Activated effector memory CD4-positive, alpha-beta T cell treated with anti-CD3 and anti-CD28 coated beads, Interleukin-2, amount 50 U/mL, for 16 hours (primary cell): ENCODE measurements at places on chromosomes 13 and 19.

DNA sequence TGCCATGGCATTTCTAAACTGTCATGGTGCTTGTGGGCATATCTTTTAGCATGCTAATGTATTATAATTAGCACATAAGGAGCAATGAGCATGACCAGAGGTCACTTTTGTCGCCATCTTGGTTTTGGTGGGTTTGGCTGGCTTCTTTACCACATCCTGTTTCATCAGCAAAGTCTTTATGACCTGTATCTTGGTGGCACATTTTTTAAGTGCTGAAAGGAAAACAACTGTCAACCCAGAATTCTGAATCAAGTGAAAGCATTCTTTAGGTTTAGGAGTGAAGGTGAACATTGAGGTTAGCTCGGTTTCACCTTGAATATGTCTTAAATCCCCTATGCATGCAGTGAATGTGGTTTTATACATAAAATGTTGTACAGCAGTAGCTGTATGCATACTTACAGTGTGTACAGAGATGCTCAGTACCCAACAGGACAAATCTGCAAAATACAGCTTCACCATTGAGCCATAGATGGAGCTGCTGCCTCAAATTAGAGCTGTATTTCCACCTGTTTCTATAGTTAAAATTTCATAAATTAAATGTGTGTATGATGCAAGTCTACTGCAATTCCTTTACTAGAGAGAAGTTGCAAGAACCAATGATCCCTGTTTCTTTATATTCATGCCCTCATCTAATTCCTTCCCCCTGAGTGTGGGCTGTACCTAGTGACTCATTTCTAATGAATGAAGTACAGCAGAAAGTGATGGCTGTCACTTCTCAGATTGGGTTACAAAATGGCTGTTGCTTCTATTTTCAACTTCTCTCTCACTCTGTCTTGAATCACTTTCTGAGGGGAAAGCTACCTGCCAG is 25.2 kb upstream of the IGSF23 start:
- DNase-seq: no peak

DNA sequence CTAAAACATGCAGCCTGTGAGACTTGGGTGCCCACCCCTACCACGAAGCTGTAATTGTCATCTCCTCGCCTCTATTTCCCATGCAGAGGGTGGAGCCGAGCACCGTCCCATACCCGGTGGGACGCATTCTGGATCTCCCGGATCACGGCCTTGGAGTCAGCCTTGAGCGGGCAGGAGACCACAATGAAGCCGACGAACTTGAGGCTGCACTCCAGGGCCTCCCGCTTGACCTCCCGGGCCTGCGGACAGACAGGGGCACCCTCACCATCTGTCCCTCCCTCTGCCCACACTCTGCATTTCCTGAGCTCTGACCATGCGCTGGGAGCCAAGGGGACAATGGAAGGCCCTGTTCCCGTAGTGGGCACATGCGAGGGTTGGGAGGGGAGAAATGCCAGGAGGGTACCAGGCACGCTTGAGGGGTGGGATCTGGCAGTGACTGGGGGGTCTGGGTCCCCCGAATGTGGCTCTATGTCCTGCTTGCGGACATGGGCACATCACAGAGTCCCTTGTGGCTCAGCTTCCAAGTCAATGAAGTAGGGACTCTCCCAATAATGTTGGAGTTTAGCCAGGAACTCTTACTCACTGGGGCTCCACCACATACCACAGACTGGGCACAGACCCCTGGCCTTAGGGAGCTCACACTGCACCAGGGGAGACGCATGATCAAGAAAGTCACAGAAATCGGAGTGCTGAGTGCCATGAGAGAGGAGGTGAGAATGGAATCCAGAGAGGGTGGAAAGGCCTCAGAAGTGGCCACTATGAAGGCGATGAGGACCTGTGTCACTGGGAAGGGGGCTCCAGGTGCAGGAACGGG is 9.2 kb upstream of the GMIP start:
- DNase-seq: no peak

- no peak for DNase-seq
Measured at GRCh38 chr13:48040896-48041295, 3.4 kb downstream of the NUDT15 start.

DNA sequence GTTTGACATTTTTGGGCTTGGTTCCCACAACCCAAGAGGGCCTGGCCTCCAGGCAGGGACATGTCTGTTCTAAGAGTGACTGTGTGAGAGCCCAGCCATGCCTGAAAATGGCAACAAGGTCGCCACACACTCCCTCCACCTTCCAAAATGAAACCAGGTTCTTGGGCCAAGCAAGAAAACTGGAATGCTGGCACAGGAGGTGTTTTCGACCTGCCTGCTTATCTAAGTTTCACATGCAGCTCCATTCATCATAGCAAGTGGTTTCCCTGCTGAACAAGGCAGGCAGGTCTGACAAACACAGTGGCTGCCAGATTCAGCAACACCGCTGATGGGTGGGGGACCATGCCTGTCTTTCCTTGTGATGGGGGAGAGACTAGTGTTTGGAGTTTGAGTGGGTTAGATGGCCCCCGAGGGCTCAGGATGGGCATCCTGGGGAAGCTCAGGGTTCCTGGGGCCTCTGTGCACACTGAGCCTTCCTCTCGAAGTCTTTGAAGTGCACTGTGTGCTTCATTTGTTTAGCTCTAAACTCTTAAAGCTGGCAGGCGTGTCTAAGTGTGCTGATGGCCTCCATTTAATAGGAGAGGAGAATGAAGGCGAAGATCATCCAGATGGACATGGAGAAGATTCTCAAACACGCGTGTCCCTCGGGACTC is 17.9 kb upstream of the GAS6 start:
- peak; percentile 49 for DNase-seq

- DNase-seq: no peak
Measured at GRCh38 chr13:74768521-74769085, 634.4 kb upstream of the KLF12 start.

- DNase-seq: peak; percentile 75
Measured at GRCh38 chr19:918481-919198, 1.5 kb downstream of the KISS1R start.

GRCh38 chr13:60329221-60329923 is 67.6 kb upstream of the TDRD3 start:
- DNase-seq: no peak
